ENCODE measurements at places on chromosomes 3 and 15.

GRCh38 chr3:3240986-3241385 is 61.5 kb upstream of the CRBN start:
- no peak for DNase-seq

- DNase-seq = peak; percentile 9
Measured at GRCh38 chr3:133384331-133385027, 15.4 kb upstream of the BFSP2 start.

- DNase-seq = no peak
Measured at GRCh38 chr3:29642393-29643033, 361.6 kb downstream of the RBMS3 start.

DNA sequence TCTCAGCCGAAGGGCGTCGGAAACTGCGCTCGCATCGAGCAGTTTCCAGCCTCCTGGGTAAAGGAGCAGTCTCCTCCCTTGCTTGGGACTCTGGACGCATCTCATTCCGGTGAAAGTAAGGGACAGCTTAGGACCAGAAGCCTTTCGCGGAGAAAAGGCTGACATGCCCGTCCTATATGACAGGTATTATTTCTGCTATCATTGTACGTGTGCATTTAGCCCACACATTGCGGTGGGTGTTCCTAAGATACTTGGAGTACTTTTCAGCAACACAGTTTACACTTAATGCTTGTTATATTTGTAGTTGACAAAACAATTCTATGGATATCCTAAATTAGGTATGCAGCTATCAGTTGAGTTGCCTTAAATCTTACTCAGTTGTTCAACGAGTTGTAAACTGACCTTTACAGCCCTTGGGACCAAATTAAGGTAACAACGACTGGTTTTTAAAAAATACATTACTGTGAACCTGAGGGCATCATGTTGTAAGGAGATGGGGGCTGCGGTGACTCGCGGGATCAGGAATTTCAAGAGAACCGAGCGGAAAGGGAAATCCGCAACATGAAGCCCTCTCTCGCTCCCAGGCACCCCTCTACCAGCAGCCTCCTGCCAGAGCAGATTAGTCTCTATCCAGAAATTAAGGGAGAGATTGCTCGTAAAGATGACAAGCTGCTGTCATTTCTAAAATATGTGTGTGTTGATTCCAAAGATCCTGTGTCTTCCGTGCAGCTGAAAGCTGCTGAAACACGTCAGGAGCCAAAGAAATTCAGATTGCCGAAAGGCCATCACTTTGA is 632 bp upstream of the COPS2 start:
- no peak for DNase-seq

- no peak for DNase-seq
Measured at GRCh38 chr3:174192471-174192870, 666.7 kb upstream of the NAALADL2 start.

- no peak for DNase-seq
Measured at GRCh38 chr3:193827871-193828270, 234.9 kb downstream of the OPA1 start.

DNA sequence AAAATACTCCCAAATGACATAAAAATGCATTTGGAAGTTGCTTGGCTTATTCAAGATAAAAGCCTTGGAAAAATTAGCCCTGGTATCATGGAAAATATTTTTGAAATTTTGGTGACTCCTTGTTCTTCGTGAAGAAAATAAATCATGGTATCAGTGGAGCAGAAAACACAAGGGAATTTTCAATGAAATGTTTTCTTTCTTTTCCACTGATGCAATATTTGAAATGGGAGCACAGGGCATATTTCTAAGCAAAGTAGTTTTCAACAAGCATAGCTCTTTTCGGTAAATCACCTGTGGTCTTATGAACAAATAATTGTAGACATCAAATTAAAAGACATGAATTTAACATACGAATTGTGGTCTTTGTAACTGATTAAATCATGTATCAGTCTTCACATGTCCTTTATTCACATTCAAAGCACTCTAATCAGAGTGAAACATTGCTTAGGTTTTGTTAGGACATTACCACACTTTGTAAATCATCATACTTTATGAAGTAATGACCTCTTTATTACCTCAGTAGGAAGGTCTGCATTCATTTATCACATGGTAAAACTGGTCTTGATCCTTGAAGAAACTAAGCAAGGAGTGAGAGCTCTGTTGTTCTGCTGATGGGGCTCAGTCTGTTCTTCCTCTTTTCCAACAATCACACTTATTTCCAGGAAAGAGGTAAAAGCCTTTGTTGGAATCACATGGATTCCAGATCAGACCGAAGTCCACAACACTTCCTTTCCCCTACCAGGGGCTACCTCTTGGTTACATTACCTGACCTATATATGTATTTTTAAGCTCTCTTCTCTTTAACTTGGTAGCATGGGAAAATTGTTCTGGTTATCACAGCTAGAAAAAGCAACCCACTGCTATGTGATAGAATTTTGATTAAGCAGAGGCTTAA is 413.5 kb upstream of the THBS1 start:
- no peak for DNase-seq

DNA sequence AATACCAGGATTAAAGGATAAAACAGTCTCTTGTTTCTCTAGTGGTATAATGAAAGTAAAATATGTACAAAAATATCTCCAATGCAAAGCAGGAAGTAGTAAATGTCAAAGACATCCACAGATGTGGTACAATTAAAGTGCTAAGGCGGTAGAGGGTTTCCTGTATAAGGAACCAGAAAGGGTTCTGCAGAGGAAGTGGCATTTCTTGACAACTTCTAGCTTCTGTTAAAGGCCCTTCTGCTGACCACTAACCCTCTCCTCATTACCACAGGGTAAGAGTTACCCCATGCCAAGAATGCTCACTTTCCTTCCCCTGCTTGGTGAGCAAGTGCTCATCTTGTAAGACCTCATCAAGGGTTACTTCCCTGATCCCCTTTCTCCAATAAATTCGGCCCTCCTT is 883.6 kb upstream of the NR2F2 start:
- peak; percentile 99 for DNase-seq

DNA sequence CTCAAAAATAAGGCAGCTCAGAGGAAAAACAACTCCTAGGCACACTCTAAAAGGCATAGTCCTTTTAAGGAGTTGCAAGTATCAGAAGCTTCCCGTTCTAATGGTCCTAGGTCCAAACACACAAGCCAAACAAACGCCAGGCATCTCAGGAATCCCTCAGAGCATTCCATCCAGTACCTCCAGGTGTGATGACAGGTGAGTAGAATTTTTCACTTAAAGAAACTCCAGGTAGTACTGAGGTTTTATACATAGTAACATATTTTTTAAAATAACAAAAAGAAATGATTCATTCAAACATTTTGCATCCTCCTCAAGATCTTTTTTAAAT is 1092.3 kb downstream of the TUSC7 start:
- no peak for DNase-seq

DNA sequence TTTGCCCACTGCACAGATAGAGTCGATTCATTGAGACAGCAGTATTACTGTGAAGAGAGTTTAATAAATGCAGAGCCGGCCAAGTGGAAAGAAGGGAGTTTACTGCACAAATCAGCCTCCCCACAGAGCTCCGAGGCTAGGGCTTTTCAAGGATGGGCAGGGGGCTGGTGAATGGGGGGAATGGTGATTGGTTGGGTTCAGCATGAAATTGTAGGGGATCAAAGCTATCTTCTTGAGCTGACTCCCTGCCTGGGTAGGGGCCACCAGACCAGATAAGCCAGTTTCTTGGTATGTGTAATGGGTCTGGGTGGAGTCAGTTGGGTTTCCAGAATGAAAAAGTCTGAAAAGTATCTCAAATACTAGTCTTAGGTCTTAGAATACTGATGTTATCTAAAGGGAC is 66.6 kb downstream of the SYNPR start:
- DNase-seq = no peak

DNA sequence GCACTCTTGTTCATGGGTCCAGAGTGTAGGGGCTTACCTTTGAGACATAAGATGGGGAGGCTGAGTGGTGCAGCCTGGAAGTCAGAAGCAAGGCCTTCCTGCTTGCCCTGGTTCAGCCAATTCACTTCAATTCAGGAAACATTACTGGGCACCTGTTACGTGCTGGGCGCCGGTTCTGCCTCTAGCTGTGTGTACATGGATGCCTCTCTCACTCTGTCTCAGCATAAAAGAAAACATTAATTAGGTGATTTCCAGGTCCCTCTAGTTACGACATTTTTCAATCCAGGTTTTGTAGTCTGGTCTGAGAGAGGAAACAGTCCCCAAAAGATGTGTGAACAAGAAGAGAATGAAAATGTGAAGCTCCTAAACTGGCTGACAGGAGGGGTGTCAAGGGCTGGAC is 1.2 kb downstream of the RTP1 start:
- no peak for DNase-seq

- peak; percentile 43 for DNase-seq
Measured at GRCh38 chr3:127858521-127858920, 36.2 kb upstream of the MGLL start.

GRCh38 chr15:56215769-56216168 is 27.9 kb downstream of the RFX7 start:
- DNase-seq = no peak

DNA sequence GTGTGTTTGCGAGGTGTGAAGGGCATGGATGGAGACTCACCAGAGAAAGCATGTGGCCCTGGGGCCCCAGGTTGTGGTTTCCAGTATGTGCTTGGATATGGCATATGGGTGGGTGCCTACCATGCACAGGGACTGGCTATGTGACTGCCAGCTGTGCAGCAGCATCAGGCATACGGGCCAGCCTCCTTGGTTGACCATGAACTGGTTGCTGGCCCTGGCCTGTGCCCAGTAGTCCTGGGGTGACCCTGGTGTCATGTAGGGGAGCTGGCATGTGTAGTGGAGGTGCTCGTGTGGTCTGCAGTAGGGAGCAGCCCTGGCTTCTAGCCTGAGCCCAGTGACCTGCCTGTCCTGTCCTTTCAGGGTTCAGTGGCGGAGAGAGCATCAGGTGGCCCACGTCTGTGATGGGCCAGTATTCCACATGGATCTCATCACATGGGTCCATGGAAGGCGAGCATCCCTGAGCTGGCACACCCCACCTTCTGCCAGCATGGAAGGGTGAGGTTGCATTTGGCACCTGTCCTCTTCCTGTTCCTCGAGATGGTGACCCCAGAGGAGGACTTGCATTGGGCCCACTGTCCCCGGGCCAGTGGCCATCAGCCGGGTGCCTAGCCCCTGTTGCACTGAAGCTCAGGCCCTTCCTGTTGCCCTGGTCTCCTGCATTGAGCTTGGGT is 228.9 kb downstream of the SNRPN start:
- no peak for DNase-seq

DNA sequence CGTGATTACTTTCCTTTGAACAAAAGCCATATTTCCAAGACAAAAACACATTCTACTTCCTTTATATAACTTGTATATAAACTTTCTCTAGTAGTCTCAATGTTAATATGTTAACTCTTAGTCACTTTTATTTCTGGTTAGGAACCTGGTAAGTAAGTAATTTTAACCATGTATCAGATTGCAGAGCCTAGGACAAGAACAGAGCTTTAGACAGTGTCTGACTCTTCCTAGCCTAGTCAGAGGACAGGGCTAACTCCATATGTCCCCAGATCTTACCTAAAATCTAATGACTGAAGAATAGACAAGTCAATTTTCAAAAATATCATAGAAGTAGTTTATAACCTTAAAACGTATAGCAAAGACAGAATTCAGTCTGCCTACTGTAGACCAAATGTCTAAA is 8.3 kb downstream of the LEKR1 start:
- no peak for DNase-seq

DNA sequence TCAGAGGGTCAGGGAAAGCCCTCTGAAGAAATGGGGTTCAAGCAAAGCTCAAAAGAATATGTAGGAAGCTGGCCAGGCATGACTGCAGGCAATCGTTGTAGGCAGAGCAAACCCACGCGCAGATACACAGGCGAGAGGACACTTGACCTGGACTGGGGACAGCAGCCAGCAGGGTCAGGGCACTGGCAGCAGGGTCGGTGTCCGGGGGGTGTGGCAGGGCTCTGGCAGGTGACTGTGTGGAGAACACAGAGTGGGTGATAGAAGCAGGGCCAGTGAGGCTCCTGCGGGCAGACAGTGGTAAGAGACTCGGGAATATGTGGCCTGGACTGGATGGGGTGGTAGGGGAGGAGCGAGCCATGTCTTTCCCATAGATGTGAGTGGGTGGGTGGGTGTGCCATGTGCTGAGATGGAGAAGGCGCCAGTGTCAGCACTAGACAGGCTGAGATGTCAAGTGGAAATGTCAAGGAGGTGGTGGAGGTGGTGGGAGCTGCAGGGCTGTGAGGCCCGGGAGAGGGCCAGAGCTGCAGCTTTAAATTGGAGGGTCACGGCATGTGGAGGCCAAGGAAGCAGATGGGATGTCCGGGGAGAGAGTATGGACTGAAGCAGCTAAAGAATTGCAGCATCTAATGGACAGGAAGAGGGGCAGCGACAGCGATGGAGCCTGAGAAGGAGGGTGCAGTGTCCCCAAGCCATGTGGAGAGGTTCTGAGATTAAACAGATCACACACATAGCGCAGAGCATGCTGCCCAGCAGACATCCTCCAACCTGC is 13.4 kb downstream of the TMEM43 start:
- DNase-seq = no peak

- DNase-seq = no peak
Measured at GRCh38 chr3:33433843-33434242, 6.4 kb downstream of the UBP1 start.

DNA sequence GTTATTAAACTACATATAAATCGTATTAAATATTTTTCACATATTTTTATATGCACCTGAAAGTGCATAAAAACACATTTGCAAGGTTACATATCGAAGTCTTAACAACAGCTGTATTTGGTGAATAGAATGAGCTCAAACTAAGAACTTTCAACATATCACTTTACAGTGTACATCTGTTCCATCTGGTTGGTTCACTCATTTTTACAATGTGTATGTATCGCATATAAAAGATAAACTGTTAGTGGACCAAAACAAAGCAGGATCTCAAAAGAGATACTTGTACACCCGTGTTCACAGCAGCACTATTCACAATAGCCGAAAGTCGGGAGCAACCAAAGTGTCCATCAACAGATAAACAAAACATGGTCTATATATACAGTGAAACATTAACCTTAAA is 55.8 kb downstream of the TBL1XR1 start:
- no peak for DNase-seq

GRCh38 chr3:8416965-8417364 is 84.7 kb upstream of the LMCD1 start:
- peak; percentile 54 for DNase-seq

GRCh38 chr15:64430000-64430735 is 30.2 kb upstream of the ZNF609 start:
- DNase-seq = peak; percentile 97

DNA sequence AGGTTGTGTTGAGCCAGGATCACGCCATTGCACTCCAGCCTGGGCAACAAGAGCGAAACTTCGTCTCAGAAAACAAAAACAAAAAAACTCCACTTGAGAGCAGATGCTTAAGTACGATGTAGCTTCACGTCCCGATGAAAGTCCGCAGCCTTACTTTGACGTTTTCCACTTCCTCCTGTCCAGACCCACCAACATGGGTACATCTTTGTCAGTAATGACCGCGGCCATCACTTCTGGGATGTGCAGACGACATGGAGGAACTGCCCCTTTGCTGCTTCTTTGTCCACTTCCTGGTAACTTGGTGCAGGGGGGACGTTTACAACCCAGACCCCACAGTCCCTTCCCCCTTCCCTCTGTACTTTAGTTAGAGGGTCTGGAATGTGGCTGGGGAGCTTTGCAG is 48.7 kb downstream of the CRABP1 start:
- no peak for DNase-seq

All from MV-4-11 (cell line).